ENCODE measurements at places on chromosomes 3 and 15.

DNA sequence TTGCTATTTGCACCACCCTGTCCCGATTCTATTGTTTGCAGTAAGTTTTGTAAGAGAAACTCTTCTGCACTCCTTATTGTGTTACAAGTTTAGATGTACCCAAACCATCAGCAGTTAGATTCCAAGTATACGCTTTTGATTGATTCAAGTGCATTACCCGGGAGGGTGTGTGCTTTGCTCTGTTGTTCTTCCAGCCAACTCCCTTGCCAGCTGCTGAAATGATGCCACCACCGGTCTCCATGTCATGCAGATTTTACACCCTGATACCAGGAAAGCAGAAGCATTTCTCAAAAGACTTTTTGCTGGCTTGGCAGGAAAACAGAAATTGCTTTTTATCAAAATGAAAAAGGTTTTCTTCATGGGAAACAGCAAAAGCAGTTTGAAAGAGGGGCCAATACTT, 1006.6 kb upstream of the CFAP20DC start:
- no peak for DNase-seq

GRCh38 chr15:64247906-64248541, 85.2 kb upstream of the PPIB start:
- no peak for DNase-seq

GRCh38 chr3:42246091-42246490, 19.9 kb downstream of the CCK start:
- no peak for DNase-seq

GRCh38 chr15:88477126-88477525, 9.6 kb downstream of the MRPS11 start:
- DNase-seq = no peak

DNA sequence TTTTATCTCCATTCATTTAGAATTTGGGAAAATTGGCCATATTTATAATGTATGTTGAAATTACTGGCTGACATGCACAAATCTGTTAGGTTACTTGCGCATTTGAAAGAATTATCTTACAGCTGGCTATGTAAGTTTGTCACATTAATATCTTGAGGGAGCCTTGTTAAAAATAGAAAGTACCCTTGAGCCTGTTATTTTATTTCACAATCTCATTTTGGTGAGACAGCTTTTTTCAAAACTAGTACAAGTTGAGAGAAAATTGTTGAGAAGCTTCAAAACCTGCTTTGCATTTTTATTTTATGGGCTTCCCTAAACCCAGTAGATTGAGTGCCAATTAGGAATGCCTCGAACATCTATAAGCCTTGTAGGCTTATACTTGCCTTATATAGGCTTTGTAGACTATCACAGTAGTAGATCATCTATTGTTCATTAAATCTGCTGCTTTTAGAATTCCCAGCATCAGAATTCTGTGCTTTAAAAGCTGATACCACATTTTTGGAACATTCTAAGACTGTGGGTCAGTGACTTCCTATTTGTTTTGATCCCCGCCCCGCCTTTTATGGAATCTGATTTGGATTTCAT, 6.3 kb downstream of the IDH3A start:
- no peak for DNase-seq

- DNase-seq = no peak
Measured at GRCh38 chr3:55907616-55908015, 420.5 kb upstream of the WNT5A start.

- DNase-seq = no peak
Measured at GRCh38 chr15:99657996-99658395, 75.2 kb downstream of the LYSMD4 start.

DNA sequence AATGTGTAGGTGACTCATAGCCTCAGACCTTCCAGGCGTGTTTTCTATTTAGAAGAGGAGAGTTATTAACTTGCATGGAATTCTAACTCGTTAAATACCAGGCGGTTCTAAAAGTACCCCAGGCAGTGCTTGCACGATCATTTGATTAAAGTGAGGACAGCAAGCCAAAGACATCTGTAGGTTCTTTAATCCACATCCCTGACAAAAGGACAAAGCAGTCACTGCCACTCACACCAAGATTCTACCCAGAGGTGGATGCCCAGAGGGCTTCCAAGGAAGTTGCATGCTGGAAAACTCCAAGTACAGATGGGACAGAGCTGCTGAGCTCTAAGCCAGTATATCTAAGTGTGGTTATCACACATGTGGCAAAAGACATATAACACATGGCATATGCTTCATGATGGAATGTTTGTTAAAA, 372.1 kb downstream of the ROBO2 start:
- no peak for DNase-seq

- no peak for DNase-seq
Measured at GRCh38 chr3:191105418-191105817, 93.6 kb upstream of the OSTN start.

DNA sequence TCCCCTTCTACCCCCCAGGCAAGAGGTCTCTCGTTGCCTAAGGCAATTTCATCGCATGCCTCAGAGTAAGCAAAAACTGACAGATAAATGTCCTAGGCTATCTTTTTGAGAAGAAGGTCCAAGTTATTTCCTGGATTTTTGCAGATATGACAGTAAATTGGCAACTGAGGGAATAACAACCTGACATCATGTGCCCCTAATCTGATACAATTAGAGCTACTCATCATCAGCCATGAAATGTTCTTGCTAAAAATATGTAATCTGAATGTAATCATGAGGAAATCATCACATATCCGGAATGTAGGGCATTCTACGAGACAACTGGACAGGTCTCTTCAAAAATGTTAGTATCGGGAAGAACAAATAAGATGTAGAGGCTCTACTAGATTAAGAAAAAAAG, 44.1 kb downstream of the TNIK start:
- DNase-seq = no peak

- no peak for DNase-seq
Measured at GRCh38 chr3:61415201-61415600, 146.2 kb upstream of the PTPRG start.

GRCh38 chr15:49622561-49622960, 1.7 kb downstream of the DTWD1 start:
- DNase-seq = no peak

GRCh38 chr15:88832820-88833730, 29.8 kb downstream of the ACAN start:
- no peak for DNase-seq

GRCh38 chr3:7682822-7683229, 818.8 kb upstream of the LMCD1 start:
- no peak for DNase-seq

- no peak for DNase-seq
Measured at GRCh38 chr3:160643994-160644393, 33.0 kb upstream of the ARL14 start.

GRCh38 chr15:24756101-24756500, 80.5 kb downstream of the NPAP1 start:
- no peak for DNase-seq

DNA sequence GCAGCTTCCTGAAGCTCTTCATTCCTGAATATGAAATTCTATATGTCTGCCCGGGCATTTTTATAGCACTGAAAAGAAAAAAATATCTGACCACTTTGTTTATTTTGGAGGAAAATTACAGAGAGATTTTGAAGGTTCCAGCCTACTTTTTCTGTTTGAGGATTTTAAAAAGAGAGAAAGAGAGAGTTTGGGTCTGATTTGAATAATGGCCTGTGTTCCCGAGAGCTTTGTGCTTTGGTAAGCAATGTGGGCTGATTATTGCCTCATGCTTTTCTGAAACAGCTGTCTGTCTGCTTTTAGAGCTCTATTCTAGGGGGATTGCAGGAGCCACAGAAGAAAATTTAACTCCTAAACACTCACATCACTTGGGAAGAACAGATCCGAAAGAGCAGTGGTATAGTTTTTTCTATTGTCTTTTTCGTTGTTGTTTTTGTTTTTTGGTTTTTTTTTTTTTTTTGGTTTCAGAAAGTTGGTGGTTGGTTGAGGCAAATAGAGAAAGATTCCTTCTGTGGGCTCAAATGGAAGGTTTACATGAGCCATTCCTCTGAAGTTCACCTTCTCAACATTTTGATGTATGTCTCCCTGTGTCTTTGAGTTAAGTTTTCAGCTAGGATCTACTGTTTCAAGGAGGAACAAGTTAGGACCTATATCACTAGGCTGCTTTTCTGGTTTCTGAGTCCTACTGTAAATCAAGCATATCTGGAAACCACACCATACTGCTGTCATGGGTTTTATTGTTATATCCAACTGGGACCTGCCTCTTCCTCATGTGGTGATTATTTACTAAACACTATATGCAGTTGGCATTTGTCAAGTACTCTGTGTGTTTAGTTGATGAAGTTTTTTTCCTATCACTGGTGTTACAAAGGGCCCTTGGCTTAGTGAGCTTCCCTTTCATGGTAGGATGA, 178.9 kb downstream of the KCNMB2 start:
- no peak for DNase-seq
